ENCODE measurements at places on chromosomes 11 and 22.

DNA sequence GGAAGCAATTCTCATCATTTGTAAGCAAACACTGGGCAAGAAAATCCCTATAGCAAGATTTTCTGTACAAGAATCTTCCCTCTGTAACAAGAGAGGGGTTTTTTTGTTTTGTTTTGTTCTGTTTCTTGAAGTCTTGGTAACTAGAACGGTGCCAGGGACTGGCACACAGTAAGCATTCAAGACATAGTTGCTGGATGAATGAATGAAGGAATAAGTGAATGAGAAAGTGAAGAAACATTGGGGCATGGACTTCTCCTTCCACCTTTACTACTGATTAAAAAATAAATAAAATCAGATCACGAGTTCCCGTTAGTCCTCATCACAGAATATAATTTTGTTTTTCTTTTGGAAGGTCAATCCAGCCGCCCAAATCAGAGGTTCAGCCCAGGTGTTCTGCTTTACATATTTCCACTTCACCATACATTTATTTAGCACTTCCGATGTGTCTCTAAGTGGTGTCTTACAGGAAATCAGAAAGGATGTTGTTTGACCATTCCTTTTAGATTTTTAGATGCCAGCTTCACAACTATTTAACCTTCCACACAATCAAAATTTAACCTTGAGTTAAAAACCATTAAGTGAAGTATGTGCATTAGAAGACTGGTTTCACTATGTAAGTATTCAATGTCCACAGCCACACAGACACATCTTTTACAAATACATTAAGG is 281.2 kb downstream of the CADM1 start:
- no peak for DNase-seq

- no peak for DNase-seq
Measured at GRCh38 chr11:31323145-31323544, 46.4 kb downstream of the DCDC1 start.

- no peak for DNase-seq
Measured at GRCh38 chr11:59025097-59025496, 61.0 kb upstream of the GLYATL1B start.

DNA sequence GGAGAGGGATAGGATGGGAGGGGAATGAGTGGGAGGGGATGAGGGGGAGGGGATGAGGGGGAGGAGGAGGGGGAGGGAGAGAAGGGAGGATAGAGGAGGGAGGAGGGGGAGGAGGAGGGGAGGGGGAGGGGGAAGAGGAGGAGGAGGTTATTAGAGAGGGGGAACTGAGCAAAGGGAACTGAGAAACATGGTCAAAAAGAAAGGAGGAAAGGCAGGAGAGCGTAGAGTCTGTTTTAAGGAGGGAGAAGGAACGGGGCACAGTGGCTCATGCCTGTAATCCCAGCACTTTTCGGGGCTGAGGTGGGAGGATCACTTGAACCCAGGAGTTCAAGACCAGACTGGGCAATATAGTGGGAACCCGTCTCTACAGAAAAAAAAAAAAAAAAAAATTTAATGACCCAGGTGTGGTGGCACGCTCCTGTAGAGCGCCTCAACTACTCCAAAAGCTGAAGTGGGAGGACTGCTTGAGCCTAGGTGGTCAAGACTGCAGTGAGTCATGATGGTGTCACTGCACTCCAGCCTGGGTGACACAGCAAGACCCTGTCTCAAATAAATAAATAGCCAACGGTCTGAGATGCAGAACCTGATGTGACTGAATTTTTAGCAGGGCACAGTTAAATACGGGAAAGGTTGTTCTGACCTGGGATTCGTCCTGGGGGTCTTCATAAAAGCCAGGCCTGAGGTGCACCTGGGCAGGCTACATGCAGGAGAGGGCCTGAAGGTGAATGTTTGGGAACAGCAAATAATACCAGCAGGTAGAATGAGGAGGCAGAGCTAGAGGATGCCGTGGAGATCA is 4.0 kb downstream of the B3GNT6 start:
- DNase-seq: no peak

DNA sequence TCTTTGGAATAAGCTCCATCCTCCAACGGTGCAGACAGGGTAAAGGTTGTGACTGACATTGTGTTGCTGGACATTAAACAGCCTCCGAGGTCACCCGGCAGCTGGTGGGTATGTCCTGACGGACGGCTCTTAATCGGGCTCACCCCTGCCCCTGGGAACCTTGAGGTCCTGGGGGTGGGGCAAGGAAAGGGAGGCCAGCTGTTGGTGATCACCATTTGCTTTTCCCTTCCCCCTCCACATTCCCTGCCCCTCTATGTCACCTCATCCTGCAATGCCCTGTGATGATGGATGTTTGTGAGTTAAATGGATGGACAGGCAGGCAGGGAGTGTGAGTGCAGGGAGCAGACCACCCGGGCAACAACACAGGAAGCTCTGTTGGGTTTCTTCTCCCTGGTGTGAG is 26.3 kb downstream of the APLNR start:
- DNase-seq: no peak

DNA sequence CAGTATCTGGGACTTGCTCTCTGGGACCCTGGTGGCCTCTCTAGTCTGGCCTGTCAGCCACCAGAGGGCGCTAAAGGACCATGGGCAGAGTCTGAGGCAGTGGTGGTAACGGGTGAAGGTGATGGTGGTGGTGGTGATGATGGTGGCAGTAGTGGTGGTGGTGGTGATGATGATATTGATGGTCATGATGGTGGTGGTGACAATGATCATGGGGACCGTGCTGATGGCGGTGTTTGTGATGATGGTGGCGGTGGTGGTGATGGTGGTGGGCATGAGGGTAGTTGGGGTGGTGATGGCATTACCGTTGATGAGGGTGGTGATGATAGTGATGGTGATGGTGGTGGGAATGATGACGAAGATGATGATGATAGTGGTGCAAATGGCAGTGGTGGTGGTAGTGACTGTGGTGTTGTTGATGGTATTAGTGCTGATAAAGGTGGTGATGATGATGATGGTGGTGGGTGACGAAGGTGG is 16.0 kb downstream of the TRPM5 start:
- peak; percentile 86 for DNase-seq

DNA sequence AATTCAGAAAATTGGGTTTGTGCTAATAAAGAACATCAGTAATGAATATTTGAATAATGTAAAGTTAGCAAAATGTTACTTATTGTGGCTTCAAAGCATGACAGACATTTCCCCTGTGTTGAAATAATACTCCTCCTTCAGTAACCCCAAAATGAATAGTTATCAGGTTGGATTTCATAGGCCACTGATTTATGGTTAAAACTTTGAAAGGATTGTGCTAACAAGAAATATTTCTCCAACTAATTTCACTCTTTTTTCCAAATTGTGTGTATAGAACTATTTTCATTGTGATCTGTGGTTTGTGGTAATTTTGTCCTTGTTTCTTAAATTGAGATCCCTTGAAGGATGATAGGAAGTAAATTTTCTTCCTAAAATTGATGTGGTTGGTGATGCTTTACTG is 7.9 kb downstream of the DDX10 start:
- no peak for DNase-seq

GRCh38 chr22:21978564-21979386 is 3.8 kb downstream of the TOP3B start:
- DNase-seq: no peak

GRCh38 chr22:50178471-50178864 is 7.2 kb upstream of the TRABD start:
- no peak for DNase-seq
